Kasumi-1 (cell line): ENCODE measurements at places on chromosomes 4 and X.

DNA sequence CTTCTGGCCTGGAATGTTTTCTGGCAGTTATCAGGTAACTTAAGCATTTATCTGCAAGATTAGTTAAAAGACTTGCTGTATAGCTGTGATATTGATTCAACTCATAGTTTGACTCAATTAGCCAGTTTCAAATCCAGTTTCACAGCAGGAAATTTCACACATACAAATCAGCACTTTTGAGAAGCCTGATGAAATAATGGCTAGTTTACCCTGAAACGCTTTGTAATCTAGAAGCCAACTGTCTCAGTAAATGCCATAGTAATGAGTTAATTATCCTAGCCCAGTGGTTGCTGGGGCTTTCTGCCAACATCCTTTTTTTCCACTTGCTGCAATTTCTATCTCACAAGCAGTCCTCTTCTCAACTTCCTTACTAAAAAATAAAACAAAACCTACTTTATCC lies 53.1 kb downstream of the ARHGEF38 start:
- no peak for DNase-seq

GRCh38 chrX:77298296-77298695 lies 148.9 kb upstream of the FGF16 start:
- DNase-seq, result no peak

DNA sequence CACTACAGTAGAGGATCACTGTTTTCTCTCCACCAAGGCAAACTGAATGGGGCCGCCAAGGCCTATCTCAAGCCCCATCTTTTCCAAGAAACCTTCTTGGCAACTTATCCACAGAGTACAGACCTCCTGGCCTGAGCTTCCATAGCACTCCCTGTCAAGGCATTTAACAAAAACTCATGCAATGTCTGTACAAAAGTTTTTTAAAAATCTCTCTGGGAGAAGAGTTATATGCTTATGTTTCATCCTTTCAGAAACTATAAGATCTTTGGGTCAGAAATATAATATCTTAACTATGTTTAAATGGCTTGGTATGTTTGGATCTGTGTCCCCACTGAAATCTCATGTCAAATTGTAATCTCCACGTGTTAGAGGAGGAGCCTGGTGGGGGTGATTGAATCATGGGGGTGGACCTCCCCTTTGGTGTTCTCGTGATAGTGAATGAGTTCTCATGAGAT lies 13.6 kb downstream of the ADAMTS3 start:
- DNase-seq, result no peak

GRCh38 chr4:136150046-136150445 lies 1382.2 kb downstream of the PCDH18 start:
- no peak for DNase-seq

GRCh38 chr4:140098455-140099160 lies 55.4 kb downstream of the MAML3 start:
- peak; percentile 28 for DNase-seq

GRCh38 chr4:102678107-102678506 lies 82.7 kb downstream of the MANBA start:
- no peak for DNase-seq

DNA sequence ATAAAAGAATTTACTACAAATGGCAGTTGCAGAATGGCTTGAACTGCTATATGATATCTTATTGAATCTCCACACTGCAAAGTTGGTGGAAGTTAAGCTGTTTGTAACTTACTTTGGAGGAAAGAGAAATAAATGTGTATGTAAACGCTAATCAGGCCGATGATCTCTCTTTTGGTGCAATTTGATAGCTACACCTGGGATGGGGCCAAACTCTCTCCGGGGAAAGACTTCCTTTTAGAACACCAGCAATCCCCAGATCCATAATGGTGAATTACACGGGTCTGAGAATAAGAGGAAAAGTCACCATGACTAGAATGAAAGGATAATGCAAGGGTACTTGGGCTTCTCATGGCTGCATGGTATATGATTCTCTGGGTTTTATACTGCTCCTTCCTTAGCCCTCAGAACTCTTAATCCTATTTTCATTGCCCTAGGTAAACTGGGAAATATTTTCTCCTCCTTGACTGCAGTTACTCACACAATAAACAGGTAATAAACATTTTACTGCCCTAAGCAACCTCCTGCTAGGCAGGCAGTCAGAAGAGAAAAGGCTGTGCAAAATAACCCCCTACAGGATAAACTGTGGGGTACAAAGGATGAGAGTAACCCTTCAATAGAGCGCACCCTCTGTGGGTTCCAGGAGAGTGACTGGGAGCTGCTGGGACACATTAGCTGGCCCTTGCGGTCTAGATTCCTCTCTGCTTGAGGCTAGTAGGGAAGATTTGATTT lies 109.3 kb downstream of the MGST2 start:
- no peak for DNase-seq

DNA sequence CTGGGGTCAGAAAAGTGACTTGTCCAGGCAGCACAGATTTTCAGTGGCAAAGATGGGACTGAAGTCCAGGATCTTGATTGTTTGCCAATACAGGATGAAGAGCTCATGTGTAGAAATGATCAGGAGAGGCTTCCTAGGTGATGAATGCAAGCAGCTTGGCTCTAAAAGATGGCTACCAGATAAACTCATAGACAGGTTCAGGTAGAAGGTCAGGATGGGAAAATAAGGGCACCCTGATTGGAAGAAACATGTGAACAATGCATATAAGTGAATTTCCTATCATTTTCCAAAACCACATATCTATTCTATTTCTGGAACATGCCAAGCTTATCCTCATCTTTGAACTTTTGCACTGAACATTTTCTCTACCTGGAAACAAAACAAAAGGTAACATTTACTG lies 87.7 kb downstream of the FAM13A start:
- DNase-seq, result no peak

DNA sequence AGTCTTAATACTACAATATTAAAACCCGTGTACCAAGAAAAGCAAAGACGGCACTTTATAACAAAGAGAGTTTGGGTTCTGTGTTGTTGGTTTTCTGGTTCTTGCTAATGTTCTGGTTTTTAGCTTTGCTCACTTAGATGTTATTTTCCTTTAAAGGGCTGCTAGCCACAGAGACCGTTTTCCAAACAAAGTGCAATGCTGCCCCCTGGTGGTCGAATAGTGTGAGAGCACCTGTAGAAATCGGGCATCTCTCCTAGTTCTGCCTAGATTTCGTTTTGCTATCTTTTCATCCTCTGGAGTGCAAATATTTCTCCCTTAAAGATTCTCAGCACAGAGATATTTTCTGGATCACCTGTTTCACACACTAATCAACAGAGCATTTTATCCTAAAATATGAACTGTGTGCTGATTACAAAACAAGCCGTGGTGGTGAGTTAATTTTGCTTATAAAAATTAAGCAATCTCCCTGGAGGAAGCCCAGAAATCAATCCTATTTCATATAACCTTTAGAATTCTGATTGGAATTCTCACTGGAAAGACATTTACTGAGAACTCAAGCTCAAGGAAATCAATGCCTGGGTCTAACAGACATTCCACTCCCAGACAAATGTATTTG lies 334.5 kb upstream of the NOCT start:
- DNase-seq, result peak; percentile 72

DNA sequence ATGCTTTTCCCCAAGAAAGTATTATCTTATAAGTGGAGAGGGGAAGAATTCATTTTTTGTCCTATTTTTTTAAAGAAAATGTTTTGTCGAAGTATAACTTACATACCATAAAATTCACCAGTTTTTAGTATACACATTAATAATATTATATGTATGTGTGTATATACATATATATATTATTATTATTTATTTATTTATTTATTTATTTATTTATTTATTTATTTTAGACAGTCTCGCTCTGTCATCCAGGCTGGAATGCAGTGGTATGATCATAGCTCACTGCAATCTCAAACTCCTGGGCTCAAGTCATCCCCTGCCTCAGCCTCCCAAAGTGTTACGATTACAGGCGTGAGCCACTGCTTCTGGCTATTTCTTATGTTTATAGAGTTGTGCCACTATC lies 334.1 kb downstream of the ZNF674 start:
- no peak for DNase-seq

DNA sequence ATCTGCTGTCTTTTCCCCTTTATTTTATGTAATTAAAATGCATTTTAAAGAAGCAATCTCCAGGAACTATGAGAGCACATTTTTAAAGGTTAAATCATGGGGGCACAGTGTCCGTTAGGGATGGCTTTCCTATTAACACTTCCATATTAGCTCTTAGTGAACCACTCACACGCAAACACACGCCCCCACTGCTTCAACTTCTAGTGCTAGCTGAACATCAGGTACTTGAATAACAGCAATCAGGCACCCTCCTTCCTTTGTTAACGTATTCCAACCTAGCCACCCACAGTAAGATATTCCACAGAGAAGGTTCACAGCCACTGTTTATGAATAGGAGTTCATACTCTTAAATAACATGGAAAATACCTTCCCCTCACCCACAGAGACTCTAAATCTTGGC lies 9.3 kb downstream of the TMEM255A start:
- no peak for DNase-seq

GRCh38 chrX:135974279-135974856 lies 580 bp upstream of the MMGT1 start:
- peak; percentile 22 for DNase-seq

DNA sequence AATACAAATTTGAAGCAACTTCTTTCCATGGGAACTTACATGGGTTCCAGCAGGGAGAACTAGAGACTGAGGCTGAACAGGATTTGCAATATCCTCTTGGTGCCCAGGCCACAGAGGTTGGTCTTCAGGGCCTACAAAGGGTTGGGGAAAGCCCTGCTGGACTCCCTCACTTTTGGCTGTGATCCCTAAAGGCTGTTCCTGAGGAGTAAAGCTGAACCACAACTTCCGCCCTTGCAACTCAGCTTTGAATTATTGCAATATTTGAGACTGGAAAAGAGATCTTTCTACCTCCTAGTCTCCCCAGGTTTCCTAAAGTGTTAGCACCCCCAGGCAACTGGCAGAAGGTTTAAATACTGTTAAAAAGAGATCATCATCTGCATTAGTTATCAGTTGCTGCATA lies 26.9 kb downstream of the DCHS2 start:
- DNase-seq, result no peak

DNA sequence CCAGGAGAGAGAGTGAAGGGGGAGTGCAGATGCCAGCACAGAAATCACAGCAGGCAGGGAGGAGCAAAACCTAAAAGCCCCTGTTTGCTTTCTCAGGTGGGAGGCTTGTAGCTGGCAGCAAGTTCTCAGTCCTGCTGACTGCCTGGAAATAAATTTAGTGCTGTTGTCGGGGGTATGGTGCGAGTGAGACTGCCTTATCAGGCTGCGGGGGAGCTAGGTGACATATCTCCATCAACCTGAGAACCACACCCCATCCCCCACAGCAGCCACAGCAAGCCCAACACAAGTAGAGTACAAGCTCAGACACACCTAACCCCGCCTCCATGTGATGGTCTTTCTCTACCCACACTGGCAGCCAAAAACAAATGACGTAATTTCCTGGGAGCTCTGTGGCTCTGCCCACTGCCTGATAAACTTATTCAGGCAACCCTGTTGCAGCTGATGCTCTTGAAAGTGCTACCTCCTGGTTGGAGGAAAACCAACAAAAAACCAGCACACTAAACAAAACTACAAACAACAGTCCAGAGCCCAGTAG lies 953.4 kb upstream of the NDST4 start:
- DNase-seq, result no peak

GRCh38 chrX:29587107-29587506 lies 628.3 kb upstream of the MAGEB2 start:
- DNase-seq, result no peak

DNA sequence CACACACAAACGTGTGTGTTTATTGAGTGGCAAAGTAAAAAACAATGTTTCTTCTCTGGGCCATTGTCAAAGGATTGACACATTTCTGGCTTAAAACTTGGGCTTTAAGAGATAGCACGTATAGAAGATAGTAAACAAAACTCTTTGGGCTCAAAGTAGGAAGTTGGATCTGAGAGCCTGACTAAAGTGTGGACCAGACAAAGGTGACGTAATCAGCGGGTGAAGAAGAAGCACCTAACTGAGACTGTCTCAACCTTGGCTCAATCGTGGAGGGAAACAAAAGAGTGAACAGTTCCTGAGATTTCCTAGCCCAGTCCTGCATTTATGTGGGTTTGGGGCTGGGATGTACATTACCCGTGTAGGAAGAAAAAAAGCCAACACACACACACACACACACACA lies 13.7 kb downstream of the PFKFB1 start:
- no peak for DNase-seq

GRCh38 chrX:138925330-138925729 lies 213.8 kb upstream of the FGF13 start:
- peak; percentile 26 for DNase-seq

- no peak for DNase-seq
Observed at GRCh38 chr4:180578175-180578574, 1665.0 kb upstream of the TENM3 start.

GRCh38 chr4:114864060-114864459 lies 249.4 kb downstream of the NDST4 start:
- no peak for DNase-seq

- DNase-seq, result no peak
Observed at GRCh38 chrX:130878350-130879341, 24.4 kb downstream of the ENOX2 start.

DNA sequence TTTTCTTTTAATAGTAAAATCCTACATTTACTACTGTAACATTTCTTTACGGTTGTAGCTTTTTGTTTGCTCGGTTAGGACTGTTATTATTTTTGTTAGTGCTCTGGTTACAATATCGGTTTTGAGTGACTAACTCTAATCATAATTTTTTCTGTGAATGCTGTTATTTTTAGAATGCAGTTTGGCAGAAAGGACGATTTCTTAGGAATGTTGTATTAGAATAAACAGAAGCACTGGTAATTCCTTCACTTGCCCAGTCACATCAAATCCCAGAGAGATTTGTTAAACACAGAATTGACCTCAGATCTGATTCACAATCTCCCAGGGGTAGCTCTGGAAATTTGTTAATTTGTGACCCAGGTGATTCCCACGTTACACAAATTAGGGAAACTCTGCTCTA lies 21.7 kb downstream of the DDIT4L start:
- DNase-seq, result no peak

DNA sequence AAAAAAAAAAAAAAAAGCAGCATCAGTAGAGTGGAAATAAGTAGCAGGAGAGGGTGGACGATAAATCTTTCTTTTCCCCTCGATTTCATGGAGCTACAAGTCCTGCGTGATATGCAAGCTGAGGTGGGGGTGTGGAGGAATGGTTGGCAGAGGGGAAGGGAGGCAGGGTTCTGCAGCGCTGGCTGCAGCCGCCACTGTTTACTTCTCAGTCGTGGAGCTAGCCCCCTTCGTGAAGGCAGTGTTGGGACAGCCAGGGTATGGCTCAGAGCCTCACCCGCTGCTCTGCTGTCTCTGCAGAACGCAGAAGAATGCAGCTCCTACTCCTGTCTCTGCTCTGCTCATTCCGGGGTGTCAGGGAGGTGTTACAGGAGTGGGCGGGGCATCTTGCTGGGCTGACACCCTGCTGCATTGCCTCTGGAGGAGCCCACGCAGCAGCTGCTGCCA lies 140.6 kb downstream of the GPM6A start:
- DNase-seq, result no peak

GRCh38 chr4:2932321-2932950 lies 30.8 kb downstream of the NOP14 start:
- DNase-seq, result peak; percentile 49

DNA sequence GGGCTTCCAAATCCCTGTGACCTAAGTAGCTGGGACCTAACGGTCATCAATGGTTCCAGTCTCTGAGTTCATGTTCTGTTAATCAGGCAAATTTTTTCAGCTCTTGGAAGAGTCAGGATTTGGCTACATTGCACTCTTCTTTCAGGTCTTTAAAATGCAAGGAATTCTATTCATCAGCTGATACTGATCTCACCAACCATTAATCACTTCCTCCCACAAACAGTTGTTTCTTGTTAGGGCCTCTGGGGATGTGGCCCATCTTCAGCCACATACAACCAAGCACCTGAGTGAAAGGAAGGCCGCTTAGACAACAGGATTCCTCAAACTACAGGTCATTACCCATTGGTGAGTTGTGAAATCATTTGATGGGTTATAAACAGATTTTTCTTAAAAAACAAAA lies 71.7 kb downstream of the FANCB start:
- DNase-seq, result no peak
